Activated naive CD8-positive, alpha-beta T cell treated with anti-CD3 and anti-CD28 coated beads for 36 hours (primary cell): ENCODE measurements at places on chromosomes 12 and 14.

- no peak for DNase-seq
Observed at GRCh38 chr12:24480766-24481449, 468.0 kb downstream of the BCAT1 start.

- no peak for DNase-seq
Observed at GRCh38 chr14:20680843-20681347, 3.5 kb upstream of the RNASE4 start.

GRCh38 chr14:60346706-60347105, 97.7 kb downstream of the PPM1A start:
- DNase-seq: no peak

DNA sequence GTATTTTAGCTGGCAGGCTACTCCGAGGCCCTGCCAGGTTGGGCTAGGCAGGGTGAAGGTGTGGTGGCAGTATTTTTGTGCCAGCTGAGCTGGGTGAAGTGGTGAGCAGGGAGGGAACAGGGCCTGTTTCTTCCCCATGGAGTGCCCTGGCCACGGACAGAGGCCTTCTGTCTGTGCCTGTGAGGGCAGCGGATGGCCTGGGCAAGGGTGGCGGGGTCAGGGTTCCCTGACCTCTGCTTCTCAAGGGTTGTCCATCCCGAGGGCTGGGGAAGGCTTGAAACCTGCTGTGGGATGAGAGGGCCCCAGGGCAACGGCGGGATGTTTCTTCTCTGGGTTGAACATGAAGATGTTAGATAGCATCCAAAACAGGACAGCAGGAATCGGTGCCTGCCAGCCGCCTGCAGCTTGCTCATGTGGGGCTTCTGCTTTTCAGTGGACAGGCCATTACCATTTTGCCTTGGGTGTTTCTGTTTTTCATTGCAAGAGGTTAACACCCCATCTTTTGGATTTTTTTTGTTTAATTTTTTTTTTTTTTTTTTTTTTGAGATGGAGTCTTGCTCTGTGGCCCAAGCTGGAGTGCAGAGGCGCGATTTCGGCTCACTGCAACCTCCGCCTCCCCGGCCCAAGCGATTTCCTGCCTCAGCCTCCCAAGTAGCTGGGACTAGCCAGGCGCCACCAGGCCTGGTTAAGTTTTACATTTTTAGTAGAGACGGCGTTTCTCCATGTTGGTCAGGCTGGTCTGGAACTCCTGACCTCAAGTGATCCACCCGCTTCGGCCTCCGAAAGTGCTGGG, 3.3 kb downstream of the MTA1 start:
- no peak for DNase-seq

DNA sequence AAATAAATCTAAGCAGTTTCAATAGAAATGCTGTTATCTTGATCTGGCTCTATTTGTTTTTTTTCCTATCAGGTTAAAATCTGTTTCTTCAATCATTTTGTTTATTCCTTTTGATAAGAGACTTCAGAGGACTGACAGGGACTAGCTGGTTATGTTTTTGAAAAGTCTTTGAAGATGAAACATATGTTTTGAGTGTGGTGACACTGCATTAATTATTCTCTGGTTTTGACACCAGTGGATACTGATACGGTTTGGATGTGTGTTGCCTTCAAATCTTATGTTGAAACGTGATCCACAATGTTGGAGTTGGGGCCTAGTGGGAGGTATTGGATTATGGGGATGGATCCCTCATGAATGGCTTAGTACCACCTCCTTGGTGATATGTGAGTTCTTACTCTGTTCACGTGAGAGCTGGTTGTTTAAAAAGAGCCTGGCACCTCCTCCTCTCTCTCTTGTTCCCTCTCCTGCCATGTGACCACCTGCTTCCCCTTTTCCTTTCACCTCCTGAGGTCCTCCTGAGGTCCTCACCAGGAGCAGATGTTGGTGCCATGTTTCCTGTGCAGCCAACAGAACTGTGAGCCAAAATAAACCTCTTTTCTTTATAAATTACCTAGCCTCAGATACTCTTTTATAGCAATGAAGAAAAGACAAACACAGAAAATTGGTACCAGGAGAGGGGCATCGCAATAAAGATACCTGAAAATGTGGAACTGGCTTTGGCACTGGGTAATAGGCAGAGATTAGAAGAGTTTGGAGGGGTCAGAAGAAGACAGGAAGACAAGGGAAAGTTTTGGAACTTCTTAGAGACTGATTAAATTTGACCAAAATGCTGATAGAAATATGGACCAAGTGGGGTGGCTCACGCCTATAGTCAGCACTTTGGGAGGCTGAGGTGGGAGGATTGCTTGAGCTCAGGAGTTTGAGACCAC, 23.0 kb downstream of the RASSF3 start:
- DNase-seq: no peak

- no peak for DNase-seq
Observed at GRCh38 chr12:30630076-30630978, 65.3 kb downstream of the IPO8 start.

GRCh38 chr12:84512751-84513150, 399.8 kb downstream of the SLC6A15 start:
- no peak for DNase-seq

DNA sequence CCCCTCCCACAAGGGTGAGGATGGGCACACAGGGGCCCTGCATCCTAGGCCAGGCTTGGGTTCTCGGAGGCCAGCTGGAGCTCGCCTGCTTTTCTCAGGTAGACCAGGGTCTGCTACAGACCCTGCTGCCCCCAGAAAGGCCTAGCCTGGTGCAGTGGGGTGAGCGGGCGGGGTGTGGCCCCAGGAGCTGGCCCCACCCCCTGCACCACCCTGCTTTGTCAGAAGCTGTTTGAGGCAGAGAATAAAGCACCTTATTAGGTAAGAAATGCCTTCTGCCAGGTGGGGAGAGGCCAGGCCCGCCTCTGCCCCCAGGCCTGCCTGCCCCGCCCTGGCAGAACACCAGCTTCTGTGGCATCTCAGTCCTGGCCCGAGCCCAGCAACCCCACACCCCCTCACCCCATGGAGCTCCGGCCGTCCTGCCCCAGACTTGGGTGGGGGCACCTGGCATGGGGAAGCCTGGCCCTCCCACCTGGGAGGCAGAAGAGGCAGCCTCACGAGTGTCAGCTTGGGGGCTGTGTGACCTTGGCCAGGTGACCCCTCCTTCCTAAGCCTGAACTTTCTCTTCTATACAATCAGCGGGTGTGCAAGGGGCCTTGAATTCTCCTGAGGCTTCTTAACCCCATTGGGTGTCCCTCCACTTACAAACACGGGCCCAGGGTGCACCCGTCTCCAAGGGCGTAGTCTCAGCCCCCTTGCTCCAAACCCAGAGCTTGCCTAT, 43.2 kb downstream of the KRT80 start:
- no peak for DNase-seq

DNA sequence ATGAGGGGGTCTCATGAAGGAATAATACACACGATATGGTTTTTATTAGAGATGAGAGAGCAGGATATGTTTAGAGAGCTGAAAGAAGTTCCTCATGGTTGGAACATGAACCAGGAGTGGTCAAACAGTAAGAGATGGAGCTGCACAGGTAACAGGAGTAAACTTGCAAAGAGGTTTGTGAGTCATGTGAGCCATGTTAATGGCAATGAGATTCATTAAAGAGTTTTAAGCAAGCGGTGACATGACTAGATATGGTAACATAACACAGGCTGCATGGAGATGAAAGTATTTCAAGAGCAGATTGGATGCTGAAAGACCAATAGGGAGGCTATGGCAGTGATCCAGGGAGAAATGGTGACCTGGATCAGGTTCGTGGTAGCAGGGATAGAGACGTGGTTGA, 62.6 kb upstream of the SSTR1 start:
- DNase-seq: no peak

DNA sequence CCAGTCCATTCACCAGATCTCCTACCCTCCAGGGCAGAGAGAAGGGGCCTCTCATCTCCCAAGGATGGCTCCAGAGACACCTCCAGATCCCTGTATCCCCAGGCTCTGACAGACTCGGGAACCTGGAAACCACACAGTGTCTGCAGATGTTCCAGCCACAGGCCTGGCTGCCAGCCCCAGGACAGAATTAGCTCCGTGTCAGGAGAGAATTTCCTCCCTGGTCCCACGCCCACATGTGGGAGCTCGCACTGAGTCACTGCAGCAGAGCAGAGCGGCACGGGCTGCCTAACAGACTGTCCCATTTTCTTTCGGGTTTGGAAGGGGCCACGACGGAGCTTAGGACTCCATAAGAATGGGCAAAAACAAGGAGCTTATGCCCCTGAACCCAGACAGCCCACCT, 33.6 kb downstream of the CMKLR1 start:
- DNase-seq: peak; percentile 3

DNA sequence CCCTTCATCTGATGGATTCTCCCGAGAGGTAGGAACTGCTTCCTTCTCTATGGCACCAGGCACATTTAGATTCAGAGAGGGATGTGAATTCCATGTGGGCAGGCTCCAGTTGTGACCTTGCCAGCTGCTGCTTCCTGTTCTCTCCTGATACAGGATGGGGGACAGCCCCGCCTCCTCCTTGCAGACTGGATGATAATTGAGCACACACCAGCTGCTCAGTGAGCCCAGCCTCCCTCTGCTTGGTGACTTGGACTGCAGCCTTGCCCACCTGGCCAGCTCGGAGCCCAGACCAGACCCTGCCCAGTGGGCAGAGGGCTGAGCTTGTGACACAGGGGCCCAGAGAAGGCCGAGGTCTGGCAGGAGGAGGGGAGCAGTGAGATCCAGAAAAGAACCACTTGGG, 90.2 kb downstream of the CALM1 start:
- DNase-seq: no peak

DNA sequence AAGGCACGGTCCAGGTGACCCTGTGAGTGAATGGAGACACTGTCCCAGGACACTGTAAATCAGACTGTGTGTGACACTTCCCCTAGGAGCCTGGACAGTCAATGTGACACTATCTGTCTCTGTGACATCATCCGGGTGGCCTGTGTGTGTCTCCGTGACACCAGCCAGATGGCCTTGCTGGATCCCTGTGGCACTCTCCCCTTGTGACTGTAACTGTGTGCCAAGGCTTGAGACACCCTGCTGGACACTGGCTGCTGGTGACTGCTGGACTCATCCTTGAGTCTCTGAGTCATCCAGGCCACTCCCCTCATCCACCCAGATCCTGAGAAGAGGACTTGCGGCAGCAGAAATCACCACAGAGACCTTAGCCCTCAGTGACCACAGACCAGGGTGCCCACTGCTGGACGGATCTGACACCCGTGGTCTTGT, 51.6 kb downstream of the MVK start:
- DNase-seq: no peak

DNA sequence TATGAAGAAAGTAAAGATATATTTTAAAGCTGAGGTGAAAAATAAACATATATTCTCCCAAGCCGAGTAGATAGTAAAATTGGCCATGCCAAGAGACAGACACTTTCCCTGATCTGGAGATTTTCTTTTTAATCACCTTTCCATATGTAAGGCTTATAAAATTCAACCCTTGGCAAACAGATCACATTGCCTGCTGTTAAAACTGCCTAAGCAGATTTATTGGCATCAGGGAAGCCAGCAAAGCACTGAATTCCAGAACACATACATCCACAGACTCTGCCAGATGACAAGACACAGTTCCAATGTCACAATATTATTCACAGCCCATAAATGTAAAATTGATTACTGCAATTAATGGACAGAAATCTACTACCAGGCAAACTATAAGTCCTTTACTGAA, 78.2 kb upstream of the GARIN2 start:
- no peak for DNase-seq

DNA sequence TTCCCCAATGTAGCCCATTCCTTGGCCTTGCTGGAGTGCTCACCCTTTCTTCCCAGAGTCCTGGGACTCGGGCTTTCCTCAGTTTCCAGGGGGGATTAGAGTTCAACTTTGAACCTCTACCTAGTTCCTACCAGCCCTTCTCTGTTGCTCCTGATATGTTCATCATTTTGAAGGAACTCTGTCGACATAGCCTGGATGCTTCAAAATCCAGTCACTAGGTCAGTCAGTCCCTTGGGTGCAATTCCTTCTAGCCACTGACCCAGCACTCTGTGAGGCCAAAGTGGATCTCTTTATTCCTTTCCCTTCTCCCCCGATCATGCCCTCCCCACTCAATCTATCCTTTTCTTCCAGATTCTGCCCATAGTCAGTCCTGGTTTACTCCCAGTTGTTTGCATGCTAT, 72.3 kb upstream of the TMCC3 start:
- DNase-seq: no peak

DNA sequence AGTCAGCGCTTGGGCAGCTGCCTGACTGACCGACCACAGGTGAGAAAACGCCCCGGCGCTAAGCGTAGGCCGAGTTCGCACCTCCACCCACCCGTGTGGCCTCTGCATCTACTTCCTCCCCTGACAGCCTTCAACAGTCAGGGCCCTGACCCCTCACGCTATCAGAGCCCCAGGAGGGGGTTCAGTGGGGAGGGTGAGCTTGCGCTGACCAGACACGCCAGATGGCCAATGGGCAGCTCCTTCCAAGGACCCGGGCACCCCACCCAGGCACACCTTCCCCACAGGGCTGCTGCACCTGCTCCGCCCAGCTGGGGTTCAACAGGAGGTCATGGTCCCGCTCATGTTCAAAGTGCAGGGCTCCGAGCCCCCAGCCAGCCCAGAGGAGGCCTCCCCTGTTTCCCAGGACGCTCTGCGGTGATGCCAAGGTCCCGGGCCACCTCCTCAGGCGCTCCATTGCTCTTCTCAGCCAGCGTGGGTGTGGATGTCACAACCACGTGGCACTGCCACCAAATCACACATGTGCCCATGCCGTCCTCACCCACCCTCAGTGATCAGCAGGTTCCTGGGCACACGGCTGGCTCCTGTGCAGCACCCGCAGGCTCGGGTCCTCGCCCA, 48.7 kb upstream of the BCL11B start:
- no peak for DNase-seq

DNA sequence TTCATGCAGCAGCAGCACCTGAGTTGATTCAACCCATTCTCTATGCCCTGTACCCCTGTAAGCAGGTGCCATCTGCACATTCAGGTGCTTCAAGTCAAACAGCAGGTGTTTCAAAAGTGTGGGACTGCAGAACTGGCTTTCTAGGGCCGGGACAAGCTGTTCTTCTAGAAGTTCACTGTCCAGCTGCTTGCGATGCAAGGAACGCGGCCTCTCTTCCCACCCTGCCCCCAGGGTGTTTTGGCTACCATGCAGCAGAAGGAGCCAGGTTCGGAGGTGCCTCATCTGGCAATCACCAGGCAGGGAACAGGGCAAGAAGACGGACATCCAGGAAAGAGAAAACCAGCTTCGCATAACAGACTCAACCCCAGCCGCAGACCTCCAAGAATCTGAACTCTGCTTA, 35.2 kb downstream of the TMEM132D start:
- DNase-seq: no peak

DNA sequence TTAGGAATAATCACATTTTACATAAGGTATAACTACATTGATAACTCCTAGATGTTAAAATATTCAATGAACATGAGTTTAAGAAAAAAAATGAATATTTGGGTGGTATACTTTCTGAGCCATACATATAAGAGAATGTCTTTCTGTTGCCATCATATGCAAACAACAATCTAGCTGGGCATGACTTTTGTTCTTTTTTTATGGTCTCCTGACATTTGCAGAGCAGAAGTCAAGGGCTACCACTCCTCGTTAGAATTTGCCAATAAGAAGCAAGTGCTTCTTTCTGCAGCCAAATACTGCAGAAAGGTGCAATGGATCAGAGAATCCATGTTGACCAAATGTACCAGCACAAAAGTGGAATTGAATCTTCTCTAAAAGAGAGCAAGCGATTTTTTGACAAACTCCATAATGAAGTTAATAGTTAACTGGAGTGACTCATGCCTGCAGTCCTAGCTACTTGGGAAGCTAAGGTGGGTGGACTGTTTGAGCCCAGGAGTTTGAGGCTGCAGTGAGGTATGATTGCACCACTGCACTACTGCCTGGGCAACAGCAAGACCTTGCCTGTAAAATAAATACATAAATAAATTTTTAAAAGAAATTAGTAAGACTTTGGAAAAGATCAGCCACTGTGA, 25.5 kb upstream of the CCDC91 start:
- DNase-seq: no peak
